ENCODE measurements at places on chromosomes 6 and 20.
A peak's percentile ranks its signal among the peaks of the same experiment; 100 is the strongest.

DNA sequence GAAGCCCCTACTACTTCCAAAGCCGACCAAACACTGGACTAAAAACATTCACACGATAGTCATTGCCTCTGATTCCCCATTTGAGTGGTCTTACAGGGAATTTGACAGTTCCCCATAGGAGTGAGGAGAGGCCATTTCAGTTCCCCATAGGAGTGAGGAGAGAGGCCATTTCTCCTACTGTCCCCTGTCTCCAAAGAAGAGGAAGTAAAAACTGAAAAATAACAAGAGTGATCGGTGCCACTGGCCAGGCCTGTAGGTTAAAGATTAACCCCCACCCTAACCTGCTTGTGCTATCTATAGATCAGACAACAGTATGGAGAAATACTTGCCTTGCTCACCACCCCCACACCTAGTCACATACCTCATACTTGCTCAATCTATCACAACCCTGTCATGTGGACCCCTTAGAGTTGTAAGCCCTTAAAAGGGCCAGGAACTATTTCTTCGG is 204.0 kb upstream of the MOCS1 start:
- peak; percentile 62 for DNase-seq

DNA sequence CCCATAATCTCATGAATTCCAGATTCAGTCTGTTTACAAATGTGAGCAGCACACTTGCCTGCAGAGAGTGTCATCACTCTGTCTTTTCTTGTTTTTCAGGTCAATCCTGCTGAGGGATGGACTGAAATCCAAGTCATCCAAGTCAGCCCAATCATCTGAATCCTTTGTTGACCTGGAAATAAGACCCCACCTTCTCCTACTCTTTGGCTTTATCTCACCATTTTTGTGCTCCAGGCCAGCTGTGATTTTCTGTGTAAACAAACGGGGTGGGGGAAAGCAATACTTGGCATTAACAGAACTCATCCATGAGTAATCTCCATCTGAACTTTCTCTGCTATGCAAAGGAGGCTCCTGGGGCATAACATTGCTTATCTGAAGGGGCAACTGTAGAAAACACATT is 16.9 kb upstream of the GSTA4 start:
- no peak for DNase-seq

- no peak for DNase-seq
Measured at GRCh38 chr6:163726037-163726695, 311.6 kb downstream of the QKI start.

GRCh38 chr20:10105046-10105445 is 70.3 kb downstream of the ANKEF1 start:
- DNase-seq, result no peak

GRCh38 chr6:113634352-113635163 is 222.6 kb upstream of the MARCKS start:
- no peak for DNase-seq

DNA sequence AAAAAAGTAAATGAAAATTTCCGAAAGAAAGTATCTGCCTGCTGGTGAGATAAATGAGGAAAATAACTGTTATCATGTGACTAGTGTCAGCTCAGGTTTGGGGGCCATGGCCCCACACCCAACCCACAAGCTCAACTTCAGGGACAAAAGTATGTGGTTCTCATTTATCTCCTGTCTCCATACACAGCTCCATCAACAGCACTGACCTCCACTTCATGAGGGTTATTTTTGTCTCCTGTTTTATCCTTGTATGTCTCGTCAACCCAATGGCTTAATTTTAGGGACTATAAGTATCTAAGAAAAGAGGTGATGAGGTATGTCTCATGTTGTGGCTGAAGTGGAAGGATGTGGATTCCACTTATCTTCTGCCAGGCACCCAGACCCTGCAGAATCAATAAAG is 271.6 kb upstream of the RIN2 start:
- no peak for DNase-seq

GRCh38 chr6:137754366-137754765 is 112.7 kb upstream of the TNFAIP3 start:
- no peak for DNase-seq

- DNase-seq, result no peak
Measured at GRCh38 chr6:112396221-112396620, 49.1 kb downstream of the RFPL4B start.

GRCh38 chr20:44730441-44730840 is 15.2 kb upstream of the KCNK15 start:
- DNase-seq, result no peak

GRCh38 chr20:44581515-44581914 is 864 bp upstream of the PKIG start:
- DNase-seq, result no peak

Data from transverse colon (tissue), 4 donors.